ENCODE measurements at places on chromosomes 1 and 21.

DNA sequence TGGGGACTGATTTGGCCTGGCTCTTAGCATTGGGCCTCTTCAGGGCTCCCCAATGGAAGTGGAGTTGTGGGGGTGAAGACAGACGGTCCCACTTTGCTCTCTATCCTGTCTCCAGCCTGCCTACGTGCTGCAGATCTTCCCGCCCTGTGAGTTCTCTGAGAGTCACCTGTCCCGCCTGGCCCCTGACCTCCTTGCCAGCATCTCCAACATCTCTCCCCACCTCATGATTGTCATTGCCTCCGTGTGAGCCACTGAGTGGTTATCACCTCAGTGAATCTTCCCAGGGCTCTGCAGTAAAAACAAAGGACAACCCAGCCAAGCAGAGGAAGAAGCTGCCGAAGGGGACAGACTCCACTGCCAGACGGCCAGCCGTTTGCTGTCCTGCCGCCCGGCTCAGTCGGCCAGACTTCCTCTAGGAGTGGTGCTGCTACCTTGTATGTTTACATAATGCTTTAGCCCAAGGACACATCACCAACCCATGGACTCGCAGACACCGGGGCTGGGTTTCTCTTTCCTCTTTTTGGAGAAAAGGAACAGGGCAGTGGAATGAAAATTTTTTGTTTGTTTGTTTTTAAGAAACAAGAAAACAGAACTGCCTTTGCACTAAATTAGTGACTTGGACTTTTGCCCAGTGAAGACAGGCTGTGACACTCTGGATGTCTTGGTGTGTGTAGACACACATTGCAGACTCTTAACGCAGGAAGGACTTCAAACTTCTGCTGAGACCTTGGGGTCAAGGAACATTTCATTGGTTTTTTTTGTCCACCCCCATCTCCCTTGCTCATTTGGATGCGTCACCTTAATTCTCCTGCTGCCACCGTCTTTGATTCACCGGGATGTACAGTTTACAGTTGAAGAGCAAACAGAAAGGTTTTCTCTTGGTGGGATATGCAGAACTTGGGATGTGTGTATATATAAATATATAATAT lies 36.5 kb downstream of the ZBTB17 start:
- DNase-seq: no peak

- DNase-seq: no peak
These were observed 12.8 kb upstream of the RNU1-2 start for GRCh38 chr1:16882986-16883385.

GRCh38 chr1:209787551-209787950 lies 3.2 kb upstream of the C1orf74 start:
- no peak for DNase-seq

DNA sequence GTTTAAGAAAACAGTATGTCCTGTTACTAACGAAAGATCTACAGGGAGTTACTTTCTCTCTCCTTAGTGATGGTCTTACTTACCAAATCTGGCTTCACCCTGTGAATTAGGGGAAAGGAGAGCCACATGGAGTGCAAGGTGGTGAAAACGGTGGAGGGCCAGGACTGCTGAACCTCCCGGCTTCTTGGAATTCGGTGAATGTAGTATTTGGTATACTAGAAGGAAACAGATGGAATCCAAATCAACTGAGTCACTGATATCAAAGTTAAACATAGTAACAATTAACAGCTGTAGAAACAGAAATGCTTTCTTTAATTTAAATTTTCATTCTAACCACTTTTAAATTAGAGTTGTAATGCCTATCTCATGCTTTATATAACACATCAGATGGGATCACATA lies 45.7 kb downstream of the ALG14 start:
- DNase-seq: no peak

DNA sequence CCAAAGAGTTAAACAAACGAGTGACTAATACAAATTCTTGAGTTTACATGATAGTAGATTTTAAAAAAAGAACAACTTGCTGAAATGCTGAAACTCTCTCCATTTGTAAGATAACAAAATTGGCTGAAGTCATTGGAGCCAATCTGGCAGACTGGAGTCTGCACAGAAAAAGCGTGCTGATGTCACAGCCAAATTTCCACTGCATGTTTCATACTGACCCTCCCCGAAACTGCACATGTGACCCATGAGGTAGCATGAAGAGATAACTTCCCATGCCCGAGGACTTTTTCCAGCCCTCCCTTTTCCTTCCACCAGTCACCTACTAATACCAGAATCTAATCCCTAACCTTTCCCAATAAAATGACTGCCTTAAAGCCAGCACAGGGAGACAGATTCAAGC lies 1.2 kb upstream of the LELP1 start:
- no peak for DNase-seq

GRCh38 chr1:16153999-16154673 lies 1.7 kb downstream of the EPHA2 start:
- no peak for DNase-seq

DNA sequence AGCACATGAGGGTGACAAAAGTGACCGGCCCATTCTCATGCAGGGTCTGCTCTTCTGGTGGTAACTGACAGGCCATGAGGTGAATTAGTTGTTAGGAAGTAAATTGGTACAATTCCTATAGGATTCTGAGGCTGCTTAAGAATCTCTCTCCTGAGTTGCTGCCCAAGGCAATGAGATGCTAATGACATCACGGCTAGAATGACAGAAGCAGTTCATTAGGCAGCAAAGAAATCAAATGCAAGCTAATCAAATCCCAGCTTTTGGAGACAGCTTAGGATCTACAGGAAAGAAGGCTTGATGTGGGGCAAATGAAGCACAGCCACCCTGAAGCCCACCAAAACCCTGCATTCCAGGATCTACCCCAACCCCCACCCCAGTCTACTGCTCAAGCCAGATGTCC lies 265.2 kb downstream of the ASTN1 start:
- no peak for DNase-seq

GRCh38 chr1:205261946-205262691 lies 34.4 kb downstream of the TMCC2 start:
- peak; percentile 62 for DNase-seq

GRCh38 chr1:232875536-232875935 lies 70.3 kb downstream of the MAP10 start:
- DNase-seq: no peak

- DNase-seq: no peak
These were observed 42.8 kb downstream of the CAPN9 start for GRCh38 chr1:230790026-230790425.

GRCh38 chr21:42384156-42384945 lies 11.5 kb downstream of the TMPRSS3 start:
- DNase-seq: no peak

- DNase-seq: no peak
These were observed 47.8 kb downstream of the UBE4B start for GRCh38 chr1:10080523-10080922.

DNA sequence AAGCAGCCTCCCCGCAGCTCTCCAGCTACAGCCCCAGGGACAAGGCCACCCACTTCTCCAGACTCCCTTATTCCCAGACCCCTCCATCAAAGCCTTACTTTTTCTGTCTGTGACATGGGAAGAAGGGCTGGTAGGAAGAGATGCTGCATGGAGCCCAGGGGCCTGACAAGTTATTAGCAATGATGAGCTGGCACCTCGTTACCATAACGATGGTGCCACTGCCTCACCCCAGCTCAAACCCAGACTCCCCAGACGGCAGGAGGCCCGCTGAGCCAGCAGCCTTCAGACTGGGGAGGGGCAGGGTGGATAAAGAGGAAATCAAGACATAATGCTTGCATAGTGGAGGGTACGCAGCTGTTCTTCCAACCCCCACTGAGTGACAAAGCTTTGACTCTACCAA lies 3.3 kb downstream of the DLGAP3 start:
- DNase-seq: no peak

- no peak for DNase-seq
These were observed 46.8 kb downstream of the TMPRSS15 start for GRCh38 chr21:18356801-18357200.

DNA sequence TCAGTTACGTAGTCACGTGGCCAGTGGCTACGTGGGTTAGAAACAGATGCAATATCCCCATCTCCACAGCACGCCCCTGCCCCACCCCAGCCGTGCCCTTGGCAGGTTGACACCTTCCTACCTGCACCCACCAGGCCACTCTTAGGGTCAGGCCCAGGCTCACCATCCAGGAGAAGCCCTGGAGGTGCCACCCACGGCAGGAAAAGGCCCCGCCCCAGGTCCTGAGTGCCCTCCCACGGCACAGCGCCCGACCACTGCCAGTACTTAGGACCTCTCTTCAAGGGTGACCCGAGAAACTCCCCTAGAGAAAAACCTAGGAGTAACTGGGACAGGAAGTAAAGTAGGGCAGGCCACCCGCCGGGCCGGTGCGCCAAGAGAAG lies 1.5 kb downstream of the C1orf35 start:
- DNase-seq: no peak

DNA sequence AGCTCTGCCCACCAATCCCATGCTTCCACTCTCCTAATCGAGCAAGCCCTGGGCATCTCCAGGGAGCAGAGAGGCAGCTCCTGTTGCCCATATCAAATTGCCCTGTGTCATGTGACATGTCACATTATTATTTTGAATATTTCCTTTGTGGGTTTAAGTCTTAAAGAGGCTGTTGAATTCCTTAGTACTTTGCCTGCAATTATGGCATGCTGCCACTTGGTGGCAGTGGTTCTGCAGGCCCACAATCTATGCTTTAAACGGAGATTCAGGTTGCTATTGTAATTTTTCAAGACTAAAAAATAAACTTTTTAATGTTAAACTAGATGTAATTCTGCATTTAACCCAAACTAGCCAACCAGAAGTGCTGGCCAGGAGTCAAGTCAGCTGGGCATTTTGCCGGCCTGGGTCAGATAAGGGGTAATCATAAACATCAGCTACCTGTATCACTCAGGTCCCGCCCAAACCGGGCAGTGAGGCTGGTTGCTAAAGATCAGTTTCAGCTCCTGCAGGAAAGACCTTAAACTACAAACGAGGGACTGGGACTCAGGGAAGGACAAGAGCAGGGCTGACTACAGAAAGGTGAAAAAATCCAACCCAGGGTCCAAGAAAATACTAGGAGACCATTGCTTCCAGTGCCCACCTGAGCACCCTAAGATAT lies 37.3 kb upstream of the ARHGEF16 start:
- no peak for DNase-seq

DNA sequence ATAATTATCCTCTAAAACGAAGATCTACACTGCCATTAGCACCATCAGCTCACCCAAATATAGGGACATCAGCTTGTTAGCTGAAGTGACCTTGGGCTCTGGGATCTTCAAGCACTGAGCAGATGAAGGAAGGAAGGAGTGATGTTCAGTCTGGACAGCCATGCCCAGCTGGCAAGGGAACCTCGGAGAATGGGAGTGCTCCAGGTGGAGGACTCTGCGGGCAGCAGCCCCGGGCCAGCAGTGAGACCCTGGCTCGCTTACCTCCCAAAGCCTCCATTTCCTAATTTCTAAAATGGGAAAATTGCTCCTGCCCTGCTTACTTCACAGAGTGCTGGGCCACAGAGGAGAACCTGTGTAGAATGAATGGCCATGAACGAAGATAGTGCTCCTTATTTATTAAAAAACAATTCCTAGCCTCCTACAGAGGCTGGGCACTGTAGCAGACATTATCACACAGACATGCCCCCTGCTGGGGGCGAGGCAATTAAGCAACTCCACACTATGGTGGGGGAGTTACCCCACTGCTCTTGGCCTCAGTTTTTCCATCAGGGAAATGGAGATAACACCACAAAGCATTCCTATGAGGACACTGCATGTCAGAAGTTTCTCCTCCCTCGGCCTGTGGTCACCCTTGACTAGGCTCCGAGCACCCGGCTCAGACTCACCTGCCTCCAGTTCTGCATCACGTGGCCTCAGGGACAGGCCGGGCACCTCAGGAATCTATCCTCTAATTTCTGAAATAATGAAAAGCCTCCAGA lies 117.6 kb downstream of the KCNN3 start:
- DNase-seq: no peak

Data from brain microvascular endothelial cell (primary cell).